ENCODE measurements at places on chromosomes 13 and 19.

DNA sequence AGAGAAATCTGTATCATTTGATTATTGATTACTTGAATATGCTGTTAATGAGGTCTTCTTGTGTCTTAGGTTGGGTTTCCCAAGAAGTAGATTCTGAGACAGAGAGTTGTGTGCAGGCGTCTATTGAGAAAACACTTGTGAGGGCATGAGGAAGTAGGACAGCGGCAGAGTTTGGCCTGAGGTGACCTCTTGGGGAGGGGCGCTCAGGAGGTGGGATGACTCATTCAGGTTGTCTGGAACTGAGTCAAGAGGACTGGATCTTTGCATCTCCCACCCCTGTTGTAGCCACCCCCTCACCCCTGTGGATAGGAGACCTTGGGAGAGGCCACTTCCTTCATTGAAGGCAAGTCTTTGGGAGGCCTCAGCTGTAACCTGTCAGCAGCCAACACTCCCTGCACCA is 35.2 kb upstream of the WDFY2 start:
- no peak for DNase-seq

- no peak for DNase-seq
Observed at GRCh38 chr13:85461621-85462020, 337.6 kb downstream of the SLITRK6 start.

- no peak for DNase-seq
Observed at GRCh38 chr19:13830741-13831536, 35.7 kb downstream of the ZSWIM4 start.

DNA sequence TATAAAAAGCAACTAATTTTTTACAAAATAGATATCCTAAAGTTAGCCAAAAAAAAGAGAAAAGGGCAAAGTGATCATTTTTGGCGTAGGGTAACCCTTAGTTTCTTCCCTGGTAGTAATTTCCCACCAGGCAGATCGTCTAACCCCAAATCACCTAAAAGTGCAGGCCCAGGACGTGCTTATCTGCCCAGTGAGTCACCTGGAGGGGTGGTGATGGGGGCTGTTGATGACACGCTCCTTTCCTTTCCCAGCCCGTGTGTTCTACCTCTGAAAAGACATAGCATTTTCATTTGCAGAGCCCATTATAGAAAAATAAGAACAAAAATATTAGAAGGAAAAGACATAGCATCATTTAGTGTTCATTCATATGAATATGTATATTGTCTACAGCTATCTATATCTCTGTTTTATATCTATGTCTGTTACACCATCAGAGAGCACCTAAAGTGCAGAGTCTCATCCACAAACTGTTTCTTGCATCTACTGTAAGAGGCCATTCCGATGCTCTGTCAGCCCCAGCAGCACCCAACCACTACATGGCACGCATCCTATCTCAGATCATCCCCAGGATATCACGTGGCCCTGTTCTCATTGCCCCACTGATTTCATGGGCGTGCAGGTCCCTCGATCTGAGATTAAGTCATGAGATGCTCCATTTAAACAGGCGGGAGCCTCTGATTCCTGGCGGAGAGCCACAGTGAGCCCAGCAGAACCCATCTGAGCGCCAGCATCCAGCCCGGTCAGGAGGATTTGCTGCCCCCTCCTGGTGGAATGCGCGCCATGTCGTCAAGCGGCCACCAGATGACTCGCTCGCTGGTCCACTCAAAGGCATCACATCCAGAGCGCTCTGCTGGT is 8.5 kb upstream of the LILRB3 start:
- no peak for DNase-seq

- DNase-seq = no peak
Observed at GRCh38 chr19:50315773-50316448, 13.3 kb downstream of the KCNC3 start.

DNA sequence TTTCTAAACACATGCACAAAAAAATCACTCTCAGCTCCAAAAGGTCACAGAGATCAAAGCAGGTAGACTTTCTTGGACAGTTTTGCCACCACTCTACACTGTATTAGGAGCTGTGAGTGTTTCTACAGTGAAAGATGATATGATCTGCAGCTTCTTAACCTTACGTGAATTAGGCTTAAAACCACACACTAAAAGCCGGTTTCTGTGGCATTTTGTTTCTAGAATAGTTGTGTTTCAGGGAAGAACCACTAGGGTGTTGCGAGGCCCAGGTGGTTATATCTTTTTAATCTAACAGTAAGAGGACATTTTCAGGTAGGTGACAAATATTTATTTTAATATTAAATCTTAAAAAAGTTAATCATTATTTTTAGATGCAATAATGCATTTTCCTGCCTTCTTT is 216.4 kb downstream of the KLF5 start:
- no peak for DNase-seq

DNA sequence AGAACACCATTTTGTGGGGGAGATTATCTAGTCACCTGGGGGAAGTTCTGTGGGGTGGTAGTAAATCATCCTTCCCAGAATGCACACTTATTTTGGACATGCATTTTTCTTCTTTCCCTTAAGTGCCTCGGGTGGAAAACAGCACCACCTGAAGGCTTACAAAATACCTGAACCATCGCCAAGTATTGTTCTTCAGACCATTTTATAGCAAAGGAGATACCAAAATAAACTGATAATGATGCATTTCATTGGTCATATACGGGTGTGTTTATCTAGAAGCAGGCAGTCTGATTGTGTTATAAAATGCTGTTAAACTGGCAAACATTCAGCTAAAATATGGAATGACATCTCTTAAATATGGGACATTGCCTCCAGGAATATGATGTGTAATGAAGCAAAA is 1034.7 kb downstream of the SLITRK1 start:
- DNase-seq = no peak

GRCh38 chr19:15323496-15324235 is 8.7 kb downstream of the BRD4 start:
- no peak for DNase-seq

- no peak for DNase-seq
Observed at GRCh38 chr19:10701955-10702525, 801 bp downstream of the QTRT1 start.

GRCh38 chr13:100362781-100363180 is 225.8 kb downstream of the GGACT start:
- DNase-seq = no peak

DNA sequence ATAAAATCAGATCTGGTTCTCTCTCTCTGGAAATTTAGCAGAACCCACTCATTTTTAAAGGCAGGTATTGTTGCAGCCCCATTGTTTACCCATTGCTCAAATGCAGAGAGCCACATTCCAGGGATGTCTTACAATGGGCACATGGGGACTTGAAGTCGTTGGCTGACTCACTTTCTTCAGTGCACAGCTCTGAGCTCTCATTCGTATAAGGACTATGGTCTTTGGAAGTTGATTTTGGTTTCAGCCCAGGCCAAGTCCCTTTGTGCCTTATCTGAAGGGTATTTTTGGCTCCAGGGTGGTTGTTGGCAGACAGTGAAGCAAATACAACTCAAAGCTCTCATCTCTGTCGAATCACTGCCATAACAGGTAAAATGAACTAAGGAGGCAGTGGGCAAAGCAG is 47.3 kb upstream of the CLDN10 start:
- DNase-seq = no peak

DNA sequence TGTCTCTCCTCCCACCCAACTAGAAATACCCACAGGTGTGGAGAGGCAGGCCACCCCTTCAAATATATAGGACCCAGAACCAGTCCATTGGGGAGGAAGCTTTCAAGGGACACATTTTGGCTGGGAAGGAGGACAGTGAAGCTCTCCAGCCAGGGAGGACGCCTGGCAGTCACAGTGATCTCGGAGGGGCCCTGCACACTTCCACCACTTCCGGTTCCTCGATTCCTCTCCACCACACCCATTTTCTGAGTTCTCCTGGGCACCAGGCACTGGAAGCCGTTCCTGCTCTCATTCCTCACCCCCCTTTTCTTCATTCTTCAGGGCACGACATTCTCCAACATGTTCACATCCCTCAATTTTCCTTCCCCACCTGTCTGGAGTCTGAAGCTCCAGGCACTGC is 30.4 kb upstream of the CEACAM21 start:
- DNase-seq = no peak

- no peak for DNase-seq
Observed at GRCh38 chr13:22076658-22077057, 405.8 kb downstream of the FGF9 start.

GRCh38 chr13:112078879-112079531 is 12.1 kb downstream of the SOX1 start:
- DNase-seq = no peak

DNA sequence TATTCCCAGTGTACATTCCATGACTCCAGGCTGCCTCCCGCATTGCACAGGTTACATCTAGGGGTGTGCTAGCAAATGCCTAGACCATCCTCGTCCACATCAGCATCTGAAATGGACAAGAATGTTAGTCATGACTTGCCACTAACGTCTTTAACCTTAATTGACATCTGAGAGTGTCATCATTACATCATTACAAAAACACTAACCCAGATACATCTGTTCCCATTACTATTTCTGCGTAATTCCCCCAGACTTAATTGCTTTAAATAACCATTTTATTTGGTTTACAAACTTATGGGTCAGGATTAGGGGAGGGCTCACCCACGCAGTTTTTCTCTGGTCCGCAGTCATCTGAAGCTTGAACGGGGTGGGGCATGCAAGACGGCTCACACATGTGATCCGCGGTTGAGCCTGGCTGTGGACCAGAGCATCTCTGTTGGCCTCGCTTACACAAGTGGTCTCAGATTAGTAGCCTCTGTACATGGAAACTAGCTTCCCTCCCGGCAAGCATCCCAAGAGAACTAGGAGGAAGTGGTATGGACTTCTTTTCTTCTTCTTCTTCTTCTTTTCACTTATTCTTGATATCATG is 15.9 kb downstream of the KL start:
- no peak for DNase-seq

DNA sequence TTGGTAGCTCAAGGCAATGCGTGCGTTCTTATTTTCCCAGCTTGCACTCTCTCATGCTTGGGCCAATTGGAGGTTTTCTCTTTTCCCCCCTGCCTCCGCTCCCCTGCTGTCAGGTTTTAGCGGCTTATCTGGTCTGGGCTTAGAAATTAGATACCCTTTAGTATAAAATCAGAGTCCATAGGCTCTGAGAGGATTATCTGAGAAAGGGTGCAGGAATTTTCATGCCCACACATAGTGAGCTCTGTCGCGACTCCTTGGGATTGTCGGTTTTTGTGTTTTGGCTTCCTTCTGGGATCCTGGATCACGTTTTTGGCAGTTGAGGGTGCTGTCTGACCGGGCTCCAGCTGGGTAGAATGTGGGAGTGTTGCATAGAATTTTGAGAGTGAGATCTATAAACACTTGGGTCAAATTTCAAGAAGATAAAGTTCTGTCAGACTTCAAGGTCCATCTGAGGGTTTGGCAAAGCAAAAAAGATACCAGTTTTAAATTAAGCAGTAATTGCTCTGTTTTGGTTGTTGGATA is 12.4 kb downstream of the CHAF1A start:
- no peak for DNase-seq

DNA sequence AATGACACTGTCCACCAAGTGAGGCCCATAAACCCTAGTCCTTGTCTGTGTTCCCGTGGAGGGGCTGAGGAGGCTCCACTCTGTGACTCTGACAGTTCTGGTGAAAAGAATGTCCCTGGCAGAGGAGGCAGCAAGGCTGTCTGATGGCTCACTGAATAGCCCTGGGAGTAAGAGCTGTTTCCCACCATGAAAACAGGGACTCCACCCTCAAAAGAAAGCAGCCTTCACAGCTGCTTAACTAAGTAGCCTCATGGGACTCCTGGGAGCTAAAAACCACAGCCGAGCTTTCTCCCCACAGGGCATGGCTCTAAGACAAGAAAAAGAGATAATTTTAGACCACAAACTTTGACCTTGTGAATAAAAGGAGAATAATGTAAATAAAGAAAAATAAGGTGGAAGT is 135.1 kb upstream of the FRY start:
- DNase-seq = no peak

GRCh38 chr13:107296804-107297203 is 728.9 kb upstream of the ARGLU1 start:
- no peak for DNase-seq
